Fibroblast of lung (primary cell): ENCODE measurements at places on chromosomes 12 and 14. TPM values are rescaled to one million over a fixed set of nuclear protein-coding genes. Genes with fewer than 3 reads are reported as not detected.

DNA sequence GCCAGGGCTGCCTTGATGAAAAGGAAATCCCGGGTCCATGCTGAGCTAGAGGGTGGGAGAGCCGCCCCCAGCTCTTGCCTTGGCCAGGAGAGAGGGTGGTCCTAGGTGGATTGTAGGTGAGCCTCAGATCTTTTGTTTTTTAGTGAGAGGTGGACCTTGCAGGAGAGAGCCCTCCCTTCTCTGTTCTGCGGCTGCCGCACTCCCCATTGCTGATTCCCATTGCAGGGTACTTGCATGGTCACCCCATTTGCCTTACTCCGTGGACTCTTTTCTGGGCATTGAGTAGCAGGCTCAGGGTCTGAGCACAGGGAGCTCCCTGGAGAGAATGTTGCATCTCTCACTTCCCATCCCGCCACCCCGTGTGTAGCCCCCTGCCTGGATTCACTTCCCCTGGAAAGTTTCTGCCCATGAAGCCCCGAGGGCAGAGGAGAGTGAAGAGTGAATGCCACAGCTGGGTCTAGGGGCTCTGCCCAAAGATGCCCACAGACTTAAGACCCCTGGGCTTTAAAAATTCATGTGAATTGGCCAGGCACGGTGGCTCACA lies 10.2 kb downstream of the VASH1 start:
- DNase-seq: no peak
- H3K27ac ChIP-seq: no peak overlapping the region
- no peaks in the 10 kb centered on the region for H3K36me3 ChIP-seq
- H3K4me3 ChIP-seq: no peak overlapping the region
- H3K4me1 ChIP-seq: peaks cover 15% of the 10 kb centered on the region
- H3K27me3 ChIP-seq: no peaks in the 10 kb centered on the region

- H3K27ac ChIP-seq: no peak overlapping the region
- no peak for DNase-seq
- H3K36me3 ChIP-seq: no peaks in the 10 kb centered on the region
- H3K4me3 ChIP-seq: no peak overlapping the region
- no peaks in the 10 kb centered on the region for H3K27me3 ChIP-seq
These were observed 8.4 kb downstream of the TEDC1 start for GRCh38 chr14:105499256-105500035.

The TMEM132D gene
- not detected in 2 replicates for polyA plus RNA-seq

DNA sequence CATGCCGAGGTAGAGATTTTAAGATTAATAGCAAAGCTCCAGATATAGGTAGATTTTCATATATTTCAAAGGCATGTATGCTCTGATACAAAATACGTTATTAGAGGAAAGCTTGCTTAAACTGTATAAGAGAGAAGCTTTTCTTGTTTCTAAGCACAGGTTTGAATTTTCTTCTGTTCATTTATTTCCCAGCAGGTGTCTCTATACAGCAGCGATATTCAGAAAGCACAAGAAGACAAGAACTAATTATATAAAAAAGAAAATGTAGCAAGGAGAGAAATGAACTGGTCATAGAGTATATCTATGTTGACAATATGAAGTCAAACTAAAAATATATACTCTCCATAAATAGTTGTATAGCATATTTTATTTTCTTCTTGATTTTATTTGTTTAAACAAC lies 307.4 kb upstream of the NOVA1 start:
- no peak for DNase-seq
- H3K36me3 ChIP-seq: no peaks in the 10 kb centered on the region
- no peaks in the 10 kb centered on the region for H3K4me1 ChIP-seq
- no peak overlapping the region for H3K4me3 ChIP-seq
- no peaks in the 10 kb centered on the region for H3K27me3 ChIP-seq

The TCL1A gene
- polyA plus RNA-seq: not detected in 2 replicates

The RILPL1 gene
- polyA plus RNA-seq: 12.6 and 15.8 TPM in 2 replicates

DNA sequence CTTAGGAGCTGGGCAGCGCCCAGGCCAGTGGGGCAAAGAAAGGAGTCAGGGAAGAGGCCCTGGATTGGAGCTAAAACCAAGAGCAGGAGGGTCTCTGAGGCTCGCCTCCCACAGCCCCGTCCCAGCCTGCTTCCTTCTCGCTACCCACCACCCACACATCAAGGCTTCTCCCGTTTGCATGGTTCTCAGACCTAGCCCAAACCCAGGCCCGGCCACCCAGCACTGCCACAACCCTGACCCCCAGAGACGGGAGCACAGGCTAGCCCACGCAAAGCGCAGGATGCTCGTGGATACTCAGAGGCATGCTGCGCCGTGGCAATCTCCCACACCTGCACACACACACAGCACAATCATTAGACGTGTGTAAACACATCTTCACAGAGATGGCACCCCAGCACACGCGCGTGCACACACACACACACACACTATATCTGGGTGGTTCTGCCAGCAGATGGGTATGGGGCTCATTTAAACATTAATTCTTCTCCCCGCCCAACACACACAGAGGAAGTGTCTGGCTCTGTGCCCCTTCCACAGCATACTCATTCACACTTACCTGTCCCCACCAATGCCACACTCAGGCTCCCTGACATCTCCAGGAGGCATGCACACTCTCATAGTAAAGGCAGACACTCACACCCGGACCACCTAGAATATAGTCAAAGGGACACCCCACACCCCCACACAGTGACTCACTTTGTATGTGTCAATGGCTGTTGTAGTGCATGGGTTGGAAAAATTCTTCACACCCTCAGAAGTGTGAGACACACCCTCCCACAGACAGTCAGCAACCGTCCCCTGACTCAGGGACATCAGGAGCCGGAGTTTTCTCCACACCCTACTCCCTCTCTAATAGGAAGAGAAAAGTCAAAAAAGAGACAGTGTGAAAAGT lies 1.1 kb downstream of the CARMIL3 start:
- peaks cover 16% of the 10 kb centered on the region for H3K27me3 ChIP-seq
- H3K4me3 ChIP-seq: no peak overlapping the region
- no peaks in the 10 kb centered on the region for H3K4me1 ChIP-seq
- no peak overlapping the region for H3K27ac ChIP-seq
- no peaks in the 10 kb centered on the region for H3K36me3 ChIP-seq

The PITPNM2 gene
- 2.2 and 4.9 TPM in 2 replicates for polyA plus RNA-seq

- no peaks in the 10 kb centered on the region for H3K36me3 ChIP-seq
- no peak for DNase-seq
- H3K27me3 ChIP-seq: no peaks in the 10 kb centered on the region
- H3K4me3 ChIP-seq: no peak overlapping the region
- no peak overlapping the region for H3K27ac ChIP-seq
- no peaks in the 10 kb centered on the region for H3K4me1 ChIP-seq
These were observed 18.1 kb upstream of the WDR89 start for GRCh38 chr14:63659726-63660125.
